ENCODE measurements at places on chromosomes 16 and 17.

- DNase-seq, result no peak
Measured at GRCh38 chr17:67476787-67477335, 99.8 kb downstream of the PITPNC1 start.

DNA sequence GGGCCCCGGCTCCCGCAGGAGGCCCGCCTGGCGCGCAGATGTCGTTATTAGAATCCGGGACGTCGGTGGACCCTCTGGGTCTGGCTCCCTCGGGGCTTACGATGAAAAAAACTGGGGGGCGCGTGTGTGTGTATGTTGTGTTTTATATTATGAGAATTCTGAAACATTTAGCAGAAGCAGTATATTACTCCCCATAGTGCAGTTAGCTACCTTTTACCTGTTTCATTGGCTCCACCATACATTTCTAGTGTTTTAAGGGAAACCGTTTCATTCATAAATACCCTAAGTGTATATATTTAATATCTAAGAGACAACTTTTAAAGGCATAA lies 486 bp upstream of the DNAJA2 start:
- no peak for DNase-seq

- no peak for DNase-seq
Measured at GRCh38 chr16:12781777-12782176, 21.9 kb downstream of the CPPED1 start.

- no peak for DNase-seq
Measured at GRCh38 chr17:29383686-29384085, 6.5 kb upstream of the TAOK1 start.

DNA sequence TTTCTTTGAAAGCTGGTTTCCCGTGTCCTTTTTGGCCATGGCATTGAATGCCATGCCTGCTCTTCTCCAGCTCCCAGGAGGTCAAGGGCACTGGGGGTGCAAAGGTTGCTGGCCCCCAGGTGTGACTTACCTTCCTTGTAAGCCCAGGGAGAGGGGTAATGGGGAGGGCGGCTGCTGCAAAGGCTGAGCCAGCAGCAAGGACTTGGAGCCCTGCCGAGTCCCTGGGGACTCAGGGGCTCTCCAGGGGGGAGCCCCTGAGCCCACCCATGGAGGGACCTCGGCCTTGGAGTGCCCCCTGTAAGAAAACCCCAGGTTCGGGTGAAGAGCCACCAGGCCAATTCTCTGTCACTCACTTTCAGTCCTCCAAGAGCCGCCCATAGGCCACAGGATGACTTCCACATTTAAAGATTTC lies 5.9 kb upstream of the CCL22 start:
- DNase-seq, result no peak

DNA sequence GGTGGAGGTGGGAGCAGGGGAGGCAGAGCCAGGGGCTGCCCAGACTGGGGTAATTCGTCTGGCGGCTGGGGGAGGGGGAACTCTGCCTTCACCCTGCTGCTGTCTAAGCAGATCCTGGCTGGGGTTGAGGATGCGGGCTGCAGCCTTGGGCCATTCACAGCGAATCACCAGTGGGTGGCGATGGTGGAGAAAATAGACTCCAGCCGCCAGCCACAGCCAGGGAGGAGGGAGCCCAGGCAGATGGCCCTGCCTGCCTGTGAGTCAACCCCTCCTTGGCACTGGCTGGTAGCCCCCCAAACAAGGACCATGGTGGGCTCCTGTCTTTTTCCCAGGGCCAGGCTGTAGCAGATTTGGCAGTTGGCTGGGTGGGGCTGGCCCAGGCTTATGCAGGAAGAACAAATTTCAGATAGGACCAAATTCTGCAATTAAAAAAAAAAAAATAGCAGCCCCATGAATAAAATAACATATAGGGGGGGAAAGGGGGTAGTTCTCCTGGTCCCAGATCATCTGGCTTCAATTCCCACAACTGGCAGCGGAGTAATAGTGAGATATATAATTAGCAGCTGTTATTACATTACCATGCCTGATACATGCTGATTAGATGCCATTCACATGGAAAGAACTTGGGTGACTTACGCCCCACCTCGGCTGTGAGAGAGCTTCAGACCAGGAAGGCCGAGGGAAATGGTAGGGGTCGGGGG lies 41.5 kb upstream of the CDH5 start:
- no peak for DNase-seq

GRCh38 chr16:53142823-53143568 lies 88.2 kb downstream of the CHD9 start:
- no peak for DNase-seq

DNA sequence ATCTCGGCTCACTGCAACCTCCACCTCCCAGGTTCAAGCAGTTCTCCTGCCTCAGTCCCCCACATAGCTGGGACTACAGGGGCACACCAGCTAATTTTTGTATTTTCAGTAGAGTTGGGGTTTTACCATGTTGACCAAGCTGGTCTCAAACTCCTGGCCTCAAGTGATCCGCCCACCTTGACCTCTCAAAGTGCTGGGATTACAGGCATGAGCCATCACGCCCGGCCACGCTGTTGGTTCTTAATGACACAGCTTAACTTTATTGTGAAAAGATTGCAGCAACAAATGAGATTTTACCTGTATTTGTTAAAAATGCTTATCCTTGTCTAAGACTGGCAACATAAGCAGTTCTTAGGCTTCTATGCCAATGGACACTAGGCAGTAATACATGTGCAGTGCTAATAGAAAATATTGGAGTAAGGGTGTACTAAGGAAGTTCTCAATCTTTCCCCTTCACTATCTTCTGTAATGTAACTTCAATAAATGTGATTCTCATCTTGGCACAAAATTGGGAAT lies 2.9 kb downstream of the UBB start:
- no peak for DNase-seq

- no peak for DNase-seq
Measured at GRCh38 chr17:9937241-9937761, 32.2 kb upstream of the RCVRN start.

DNA sequence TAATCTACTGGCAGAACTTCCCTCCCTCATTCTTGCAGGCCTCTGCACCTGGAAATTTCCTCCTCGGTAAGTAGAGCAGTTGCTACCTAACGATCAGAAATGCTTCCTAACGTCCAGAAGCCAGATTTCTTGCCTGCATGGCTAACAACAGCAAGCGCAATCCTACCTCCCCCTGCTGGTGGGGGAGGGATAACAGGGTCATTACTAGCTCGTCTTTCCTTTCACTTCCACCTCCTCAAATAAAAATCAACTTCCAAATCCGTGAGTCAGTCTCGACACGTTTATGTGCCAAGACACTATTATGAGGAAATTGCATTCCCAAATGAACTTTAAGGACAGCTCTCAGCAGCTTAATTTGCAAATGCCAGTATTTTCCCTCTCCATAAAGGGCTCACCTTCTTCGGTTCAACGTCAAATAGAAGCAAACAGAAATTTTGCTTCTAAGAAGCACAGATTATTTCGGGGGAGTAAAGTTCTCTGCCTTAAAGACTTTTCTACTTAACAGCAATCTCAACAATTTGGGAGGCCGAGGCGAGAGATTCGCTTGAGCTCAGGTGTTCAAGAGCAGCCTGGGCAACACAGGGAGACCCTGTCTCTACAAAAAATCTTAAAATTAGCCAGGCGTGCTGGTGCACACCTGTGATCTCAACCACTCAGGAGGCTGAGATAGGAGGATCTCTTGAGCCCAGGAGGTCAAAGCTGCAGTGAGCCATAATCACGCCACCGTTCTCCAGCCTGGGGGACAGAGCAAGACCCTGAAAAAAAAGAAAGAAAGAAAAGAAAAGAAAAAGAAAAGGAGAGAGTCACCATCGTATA lies 188.6 kb upstream of the PSMD7 start:
- peak; percentile 8 for DNase-seq

DNA sequence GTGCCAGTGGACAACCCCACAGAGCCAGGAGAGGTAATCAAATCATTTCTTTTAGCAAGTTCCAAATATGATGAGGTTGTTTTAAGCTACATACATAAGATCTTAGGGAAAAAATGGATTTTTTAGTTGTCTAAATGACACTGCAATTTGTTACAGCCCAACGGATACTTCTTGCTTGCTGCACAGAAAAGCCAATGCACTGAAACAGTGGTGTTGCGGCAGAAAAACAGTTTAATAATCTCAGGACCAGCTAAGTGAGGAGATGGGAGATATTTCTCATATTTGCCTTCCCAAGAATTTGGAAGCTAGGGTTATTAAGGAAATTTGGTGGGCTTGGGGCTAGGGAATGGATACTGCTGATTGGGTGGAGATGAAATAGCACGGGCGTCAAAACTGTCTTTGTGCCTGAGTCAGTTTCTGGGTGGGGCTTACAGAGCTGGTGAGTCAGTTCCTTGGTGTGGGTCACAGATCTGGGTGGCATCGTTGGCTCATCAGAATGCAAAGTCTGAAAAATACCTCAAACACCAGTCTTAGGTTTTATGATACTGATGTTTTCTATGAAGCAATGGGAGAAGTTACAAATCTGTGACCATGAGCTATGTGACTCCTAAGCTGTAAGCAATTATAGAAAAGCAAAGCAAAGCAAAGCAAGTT lies 255.4 kb downstream of the IRX3 start:
- no peak for DNase-seq

GRCh38 chr17:5560361-5560988 lies 23.8 kb downstream of the NLRP1 start:
- no peak for DNase-seq

- DNase-seq, result no peak
Measured at GRCh38 chr17:29156781-29157180, 23.4 kb downstream of the MYO18A start.
